Retinal pigment epithelial cell (primary cell): ENCODE measurements at places on chromosomes 1 and 21.

DNA sequence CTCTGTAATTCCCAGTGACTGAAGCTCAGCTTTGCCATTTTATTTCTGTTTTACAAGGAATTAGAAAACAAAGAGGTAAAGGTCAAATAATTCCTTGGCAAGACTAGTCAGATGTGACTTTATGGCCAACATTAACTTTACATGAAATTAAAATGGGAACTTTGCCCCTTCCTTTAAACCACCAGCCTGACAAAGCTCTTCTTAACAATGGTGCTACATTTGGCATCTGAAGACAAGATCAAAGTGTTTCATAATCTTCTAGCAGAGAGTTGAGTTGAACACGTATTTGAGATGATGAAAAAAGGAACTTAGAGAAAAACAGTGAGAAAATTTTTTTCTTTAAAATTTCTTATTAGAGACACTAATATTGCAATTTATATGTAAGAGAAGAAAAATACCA is 193.8 kb downstream of the AK5 start:
- no peak for DNase-seq

- no peak for DNase-seq
Observed at GRCh38 chr1:182337736-182338571, 53.6 kb downstream of the GLUL start.

DNA sequence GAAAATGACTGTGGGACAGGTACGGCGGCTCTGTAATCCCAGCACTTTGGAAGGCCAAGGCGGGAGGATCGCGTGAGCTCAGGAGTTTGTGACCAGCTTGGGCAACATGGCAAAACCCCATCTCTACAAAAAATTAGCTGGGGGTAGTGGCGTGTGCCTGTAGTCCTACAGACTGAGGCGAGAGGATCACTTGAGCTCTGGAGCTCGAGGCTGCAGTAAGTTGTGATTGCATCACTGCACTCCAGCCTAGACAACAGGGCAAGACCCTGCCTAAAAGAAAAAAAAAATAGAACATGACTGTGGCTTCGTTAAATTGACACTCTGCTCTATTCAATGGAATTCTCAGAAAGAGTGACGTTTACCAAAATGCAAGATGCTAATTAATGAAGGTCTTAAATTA is 3.9 kb upstream of the DBT start:
- no peak for DNase-seq

GRCh38 chr1:33257207-33257771 is 997 bp downstream of the ZNF362 start:
- DNase-seq, result no peak
